ENCODE measurements at places on chromosomes 1 and 21.

- no peak for DNase-seq
Observed at GRCh38 chr1:63713041-63713440, 60.8 kb upstream of the ROR1 start.

- DNase-seq: no peak
Observed at GRCh38 chr1:36675931-36676562, 193.3 kb upstream of the CSF3R start.

DNA sequence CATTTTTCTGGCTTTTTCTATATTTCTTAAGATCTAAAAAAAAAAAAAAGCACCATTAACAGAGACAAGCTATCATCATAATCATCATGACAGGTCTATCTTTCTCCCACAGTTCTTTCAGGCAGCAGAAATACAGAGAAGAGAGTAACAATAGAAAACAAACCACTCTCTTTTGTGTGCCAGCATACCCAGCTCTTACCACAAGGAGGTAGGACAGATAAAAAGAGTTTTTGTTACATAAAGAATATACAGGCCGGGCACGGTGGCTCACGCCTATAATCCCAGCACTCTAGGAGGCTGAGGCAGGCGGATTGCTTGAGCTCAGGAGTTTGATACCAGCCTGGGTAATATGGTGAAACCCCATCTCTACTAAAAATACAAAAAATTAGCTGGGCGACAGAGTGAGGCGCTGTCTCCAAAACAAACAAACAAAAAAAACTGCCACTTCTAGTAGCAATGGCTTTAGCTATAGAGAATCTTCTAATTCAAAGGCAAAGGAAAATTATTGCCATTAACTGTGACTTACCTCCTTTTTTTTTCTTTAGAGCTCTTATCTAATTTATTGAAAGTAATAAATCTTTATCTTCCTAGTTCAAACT, 39.7 kb downstream of the ANKRD13C start:
- peak; percentile 2 for DNase-seq

DNA sequence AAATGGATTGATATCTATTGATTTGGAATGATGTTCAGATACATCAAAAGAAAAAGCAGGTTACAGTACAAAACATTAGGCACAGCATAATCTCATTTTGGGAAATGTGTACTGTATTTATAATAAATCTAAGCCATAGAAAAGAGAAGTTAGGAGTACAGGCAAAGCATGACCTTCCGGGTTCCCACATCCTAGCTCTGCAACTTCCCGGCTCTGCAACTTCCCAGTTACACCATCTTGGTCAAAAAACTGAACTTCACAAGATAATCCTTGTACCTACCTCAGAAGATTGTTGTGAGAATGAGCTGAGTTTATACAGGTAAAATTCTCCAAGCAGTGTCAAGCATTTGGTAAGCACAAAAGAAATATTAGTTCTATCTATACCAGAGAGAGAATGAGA, 21.7 kb upstream of the SLC44A3 start:
- DNase-seq: no peak

DNA sequence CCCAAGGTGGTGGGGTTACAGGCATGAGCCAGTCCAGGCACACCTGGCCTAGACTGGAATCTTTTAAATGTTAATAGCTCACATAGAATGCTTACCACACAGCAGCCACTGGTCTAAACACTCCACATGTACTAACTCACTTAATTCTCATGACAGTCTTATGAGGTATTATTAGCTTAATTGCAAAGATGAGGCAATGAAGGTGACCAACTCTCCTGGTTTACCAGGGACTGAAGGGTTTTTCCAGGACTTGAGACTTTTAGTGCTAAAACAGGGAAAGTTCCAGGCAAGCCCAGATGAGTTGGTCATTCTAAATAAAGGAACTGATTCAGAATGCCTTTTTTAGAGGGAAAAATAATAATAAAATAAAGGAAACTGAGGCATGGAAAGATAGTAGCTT, 7.0 kb upstream of the STMN1 start:
- no peak for DNase-seq

GRCh38 chr1:2554621-2555387, 1.4 kb upstream of the TNFRSF14 start:
- DNase-seq: peak; percentile 40

GRCh38 chr1:63973005-63973419, 199.2 kb downstream of the ROR1 start:
- no peak for DNase-seq

GRCh38 chr21:28239340-28239739, 753.3 kb downstream of the LTN1 start:
- DNase-seq: no peak

GRCh38 chr1:184748740-184749139, 5.9 kb downstream of the EDEM3 start:
- no peak for DNase-seq

DNA sequence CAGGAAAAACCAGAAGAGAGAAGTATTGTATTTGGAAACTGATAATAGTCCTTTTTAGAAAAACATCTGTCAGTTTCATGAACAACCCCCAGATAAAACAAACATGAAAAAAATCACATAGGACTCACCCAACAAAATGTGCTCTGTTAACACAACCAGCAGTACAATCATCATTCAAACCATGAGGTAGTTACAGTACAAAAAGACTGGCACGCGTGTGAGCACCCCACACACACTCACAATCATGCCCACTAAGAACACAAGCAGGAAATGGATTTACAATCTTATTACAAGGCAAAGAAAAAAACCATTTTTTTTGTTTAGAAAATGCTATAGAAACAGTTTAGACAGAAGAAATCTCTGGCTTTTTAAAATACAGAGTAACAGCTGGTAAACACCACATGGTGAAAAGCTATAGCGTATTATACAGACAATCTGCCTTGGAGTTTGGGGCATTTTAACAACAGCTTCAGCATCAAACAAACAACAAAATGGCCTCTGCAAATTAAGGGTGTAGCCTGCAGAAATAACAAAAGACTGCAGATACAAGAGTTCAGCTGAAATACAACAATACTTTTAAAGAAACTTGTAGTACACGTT, 180.0 kb downstream of the CDC7 start:
- DNase-seq: no peak

GRCh38 chr1:22371408-22371807, 80.2 kb upstream of the ZBTB40 start:
- DNase-seq: no peak

- DNase-seq: peak; percentile 89
Observed at GRCh38 chr21:37073417-37074196, 553 bp downstream of the TTC3 start.

DNA sequence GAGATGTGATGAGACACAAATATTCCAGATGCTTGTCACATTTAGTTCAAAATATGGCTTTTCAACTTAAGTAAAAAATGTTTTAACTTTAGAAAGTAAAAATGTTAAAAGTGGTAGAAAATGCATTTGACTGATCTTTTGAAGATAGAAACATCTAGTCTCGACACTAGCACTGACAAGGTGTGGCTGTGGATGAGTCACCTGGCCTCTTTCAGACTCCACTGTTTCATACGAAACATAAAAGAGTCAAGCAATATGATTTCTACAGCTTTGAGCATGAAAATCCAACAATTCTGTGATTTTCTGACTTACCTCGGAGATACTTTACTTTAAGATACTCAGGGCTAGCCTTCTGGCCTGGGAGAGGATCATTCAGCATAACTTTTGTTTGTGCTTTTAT, 47.7 kb downstream of the TTC13 start:
- DNase-seq: no peak

- no peak for DNase-seq
Observed at GRCh38 chr1:61372944-61373343, 290.6 kb downstream of the NFIA start.

DNA sequence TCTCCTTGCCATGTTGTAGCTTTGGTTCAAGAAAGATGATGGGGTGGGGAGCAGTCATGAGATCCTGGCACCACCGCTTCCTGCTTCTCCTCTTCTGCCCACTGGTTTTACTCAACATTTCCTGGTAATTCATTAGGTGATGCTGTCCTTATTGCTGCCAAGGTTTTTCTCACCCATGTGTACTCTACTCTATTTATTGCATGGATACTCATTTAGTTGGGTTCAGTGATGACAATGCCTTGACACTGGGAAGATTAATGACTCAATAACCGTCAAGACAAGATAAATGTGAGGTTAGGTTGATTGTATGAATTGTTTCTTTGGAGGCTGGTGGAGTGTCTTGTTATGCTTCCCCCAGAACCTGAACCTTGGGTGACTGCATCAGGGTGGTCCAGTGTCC, 484.2 kb downstream of the SIPA1L2 start:
- no peak for DNase-seq

DNA sequence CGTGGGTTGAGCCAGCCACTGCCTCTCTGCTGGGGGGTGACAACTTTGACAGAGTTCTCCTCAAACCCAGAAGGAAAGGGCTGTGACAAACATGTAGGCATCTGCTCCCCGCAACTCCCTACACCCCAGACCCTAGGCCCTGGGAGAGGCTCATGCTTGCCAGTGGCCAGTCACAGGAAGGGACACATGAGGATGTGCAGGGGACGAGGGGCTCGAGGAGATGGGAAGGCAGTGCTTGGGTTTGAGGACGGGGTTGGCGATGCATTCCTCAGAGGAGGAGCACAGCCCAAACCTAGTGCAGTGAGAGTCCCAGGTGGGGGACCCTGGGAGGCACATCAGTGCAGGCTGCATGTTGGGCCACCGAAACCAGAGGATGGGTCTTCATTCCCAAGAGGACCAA, 62.1 kb downstream of the STUM start:
- DNase-seq: no peak

- no peak for DNase-seq
Observed at GRCh38 chr1:170357750-170358149, 174.2 kb upstream of the GORAB start.

DNA sequence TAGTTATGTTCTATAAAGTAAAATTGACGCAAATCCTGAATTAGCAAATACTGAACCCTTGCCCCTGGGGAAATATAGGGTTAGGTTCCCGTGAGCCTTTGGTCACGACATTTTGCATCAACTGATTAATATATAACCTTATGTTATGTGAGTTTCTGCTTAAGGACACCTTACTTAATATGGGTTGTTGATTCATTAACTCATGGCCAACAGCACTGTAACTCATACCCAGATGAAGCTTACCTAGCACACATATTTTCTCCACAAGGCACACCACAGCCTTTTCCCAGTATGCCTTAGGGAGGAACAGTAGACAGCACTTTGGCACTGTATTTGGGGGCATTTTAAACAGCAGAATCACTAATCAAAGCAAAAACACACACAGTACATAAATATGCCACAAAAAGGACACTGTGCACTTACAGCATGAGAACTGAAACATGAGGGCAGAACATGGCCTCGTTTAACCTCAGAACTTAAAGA, 15.1 kb downstream of the INAVA start:
- no peak for DNase-seq

Data from NCI-H69 (cell line).